ENCODE measurements at places on chromosomes 3 and 15.

DNA sequence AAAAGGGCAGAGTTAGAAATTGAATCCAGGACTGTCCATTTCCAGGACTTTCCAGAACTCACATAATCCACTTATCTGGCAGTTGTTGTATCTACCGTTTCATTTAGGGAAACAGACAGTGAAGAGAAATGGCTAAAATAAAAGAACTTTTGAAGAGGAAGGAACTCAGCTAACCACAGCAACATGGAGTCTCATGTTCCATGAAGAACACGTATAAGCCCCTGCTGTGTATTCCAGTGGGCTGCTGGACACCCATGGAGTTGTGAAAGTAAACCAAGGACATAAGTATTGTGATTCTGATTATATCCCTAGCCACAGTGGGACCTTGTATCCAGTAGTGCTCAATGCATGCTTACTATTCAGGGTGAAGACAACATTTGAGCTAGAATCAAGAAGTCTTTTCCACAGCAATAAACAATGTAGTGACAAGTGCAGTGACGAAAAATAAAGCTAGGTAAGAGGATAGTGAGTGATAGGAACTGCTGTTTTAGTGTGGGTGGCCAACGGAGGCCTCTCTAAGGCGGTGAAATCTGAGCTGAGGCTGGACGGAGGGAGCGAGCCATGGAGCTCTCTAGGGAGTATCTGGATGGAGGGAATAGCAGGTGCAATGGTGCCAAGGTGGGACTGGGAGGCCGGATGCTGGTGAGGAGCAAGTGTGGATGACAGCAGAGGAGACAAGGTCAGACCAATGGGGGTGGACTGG, 26.8 kb upstream of the TRH start:
- DNase-seq = no peak

DNA sequence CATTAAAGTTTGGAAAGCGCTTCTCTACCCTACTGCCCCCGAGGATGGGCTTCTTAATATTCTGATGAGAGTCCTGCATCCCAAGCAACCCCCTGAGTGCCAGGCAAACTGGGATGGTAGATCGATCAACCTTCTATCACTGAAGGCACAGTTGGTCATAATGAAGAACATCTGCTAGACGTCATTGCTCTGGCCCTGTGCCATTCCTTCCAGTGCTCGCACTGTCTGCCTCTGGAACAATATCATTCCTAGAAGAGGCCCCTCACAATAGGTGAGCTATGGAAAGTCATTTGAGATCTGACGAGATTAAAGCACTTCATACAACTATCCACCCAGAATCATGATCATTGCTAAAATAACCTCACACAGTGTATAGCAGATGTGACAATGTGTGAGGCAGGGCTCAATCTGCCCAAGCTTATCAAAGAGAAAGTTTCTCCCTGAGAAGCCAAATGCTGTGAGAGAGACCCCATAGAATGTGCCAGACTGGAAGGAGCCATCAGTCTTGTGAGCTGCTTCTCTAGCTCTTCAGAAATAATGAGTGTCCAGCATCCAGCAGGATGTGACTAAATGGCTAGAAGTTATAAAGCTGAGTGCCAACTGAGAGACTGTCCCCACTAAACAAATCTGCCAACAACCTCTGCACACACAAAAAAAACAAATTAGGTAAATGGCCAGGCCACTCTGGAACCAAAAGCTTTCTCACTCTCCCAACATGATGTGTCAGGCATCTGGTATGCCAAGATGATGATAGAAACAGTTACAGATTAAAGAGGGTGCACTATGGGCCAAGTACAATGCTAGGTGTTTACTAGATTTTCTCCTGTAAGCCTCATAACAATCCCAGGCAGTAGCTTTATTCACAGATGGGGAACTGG, 165.5 kb downstream of the NECTIN3 start:
- DNase-seq = no peak

GRCh38 chr3:52609316-52609815, 73.0 kb downstream of the UQCC5 start:
- DNase-seq = no peak

DNA sequence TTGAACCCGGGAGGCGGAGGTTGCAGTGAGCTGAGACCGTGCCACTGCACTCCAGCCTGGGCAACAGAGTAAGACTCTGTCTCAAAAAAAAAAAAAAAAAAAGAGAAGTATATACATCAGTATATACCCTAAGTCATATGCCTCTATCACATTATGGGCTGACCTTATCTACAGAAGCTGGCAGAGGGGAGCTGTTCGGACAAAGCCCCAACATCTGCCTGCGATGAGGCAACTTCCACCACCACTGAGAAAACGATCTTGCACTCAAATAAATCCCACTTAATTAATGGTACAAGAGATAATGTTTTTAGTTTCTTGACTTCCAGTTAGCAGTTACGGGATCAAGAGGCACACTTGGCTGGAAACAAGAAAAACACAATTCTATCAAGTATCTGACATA, 2.2 kb downstream of the GLT8D1 start:
- DNase-seq = no peak

GRCh38 chr3:14156843-14157561, 21.4 kb downstream of the XPC start:
- DNase-seq = no peak

DNA sequence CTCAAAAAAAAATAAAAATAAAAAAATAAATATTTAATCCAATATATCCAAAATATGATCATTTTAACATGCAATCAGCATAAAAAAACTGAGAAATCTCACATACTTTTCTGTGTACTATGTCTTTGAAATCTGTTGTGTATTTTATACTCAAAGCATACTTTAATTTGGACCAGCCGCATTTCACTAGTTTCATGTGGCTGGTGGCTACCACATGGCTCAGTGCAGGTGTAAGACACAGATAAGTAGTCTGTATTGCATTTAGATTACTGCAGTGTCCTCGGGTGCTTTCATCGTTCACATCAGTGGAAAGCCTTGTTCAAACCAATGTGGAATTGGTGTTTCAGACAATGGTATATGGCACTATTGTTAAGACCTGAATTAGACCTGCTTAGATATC, 11.0 kb downstream of the CRTC3 start:
- no peak for DNase-seq

DNA sequence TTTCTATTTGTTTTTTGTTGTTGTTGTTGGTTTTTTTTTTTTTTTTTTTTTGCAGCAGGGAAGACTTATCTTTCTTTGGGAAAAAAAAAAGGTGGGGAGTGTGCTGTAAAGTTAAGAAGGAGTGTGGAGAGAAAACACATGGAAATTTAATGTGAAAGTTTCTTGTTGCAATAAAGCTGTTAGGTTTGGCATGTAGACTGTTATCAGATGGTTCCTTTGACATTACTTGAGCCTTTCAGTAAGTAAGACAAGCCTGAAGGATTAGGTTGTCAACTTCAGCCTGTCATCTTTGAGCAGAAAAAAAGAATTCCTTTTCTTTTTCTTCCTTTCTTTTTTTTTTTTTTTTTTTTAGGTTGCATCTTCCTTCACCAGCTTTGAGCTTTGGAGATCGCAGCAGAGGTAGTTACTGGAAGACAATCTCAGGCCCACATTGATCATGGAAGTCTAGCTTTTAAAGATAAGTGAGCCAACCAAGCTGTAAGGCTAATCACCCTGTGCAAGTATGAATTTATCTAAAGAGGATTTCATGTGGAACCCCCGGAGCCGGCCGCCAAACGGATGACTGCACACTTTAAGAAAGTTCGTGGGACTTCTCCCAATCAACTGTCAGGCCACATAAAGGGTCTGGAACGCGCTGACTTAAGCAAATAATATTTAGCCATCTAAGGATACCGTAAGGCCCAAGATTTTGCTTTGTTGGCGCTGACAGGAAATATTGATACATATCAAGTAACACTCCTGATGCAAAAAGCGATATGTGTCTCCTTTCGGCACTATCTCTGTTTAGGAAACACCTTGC, 1040.1 kb upstream of the NR2F2 start:
- no peak for DNase-seq

- DNase-seq = no peak
These were observed 240.0 kb downstream of the MBNL1 start for GRCh38 chr3:152508705-152509104.

DNA sequence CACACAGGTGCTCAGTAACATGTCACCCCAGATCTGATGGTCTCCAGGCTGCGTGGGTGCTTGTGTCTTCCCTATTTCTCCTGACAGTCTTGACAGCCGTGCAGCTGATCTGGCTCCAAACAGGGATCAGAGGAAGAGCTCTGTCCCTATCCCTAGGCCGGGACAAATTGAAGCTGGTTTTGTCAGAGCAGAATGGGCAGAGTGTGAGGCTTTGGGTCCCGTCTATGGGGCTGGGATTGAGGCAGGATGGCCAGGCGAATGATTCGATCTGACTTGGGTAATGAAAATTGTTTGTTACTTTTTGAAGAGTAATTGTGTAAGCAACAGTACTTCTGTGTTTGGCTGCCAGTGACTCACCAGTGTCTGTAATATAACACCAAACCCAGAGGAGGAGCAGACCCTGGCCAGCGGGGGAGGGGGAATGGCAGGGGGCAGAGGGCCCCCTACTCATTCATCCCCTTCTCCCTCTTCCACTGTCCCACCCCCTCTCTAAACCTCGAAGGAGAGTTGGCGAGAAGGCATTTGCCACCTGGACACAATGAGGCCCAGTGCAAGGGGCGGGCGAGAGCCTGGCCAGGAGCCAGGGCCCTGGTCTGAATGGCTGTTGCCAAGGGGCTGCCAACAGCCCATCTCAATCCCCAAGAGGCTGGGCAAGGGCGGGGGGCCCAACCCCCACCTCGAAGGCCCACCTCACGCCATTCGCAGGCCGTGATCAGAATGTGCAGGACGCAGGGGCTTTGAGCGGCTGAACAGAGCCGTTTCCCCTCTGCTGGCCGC, 4.9 kb upstream of the MAGEF1 start:
- no peak for DNase-seq

DNA sequence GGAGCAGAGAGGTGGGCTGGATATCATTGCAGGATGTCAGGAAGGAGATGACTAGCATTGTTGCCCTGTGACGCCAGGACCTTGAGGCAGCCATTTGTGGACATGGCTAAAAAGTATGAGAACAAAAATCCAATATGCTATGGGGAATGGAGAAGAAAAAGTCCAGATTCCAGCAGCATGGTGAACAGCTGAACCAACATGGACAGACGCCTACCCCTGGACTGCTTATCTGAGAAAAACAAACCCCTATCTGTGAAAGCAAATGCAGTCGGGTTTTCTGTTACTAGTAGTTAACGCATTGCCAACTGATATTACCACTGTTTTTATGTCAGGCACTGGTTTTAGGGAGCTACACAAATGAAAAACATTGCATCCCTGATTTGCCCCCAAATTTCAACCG, 251.2 kb upstream of the RORA start:
- no peak for DNase-seq

DNA sequence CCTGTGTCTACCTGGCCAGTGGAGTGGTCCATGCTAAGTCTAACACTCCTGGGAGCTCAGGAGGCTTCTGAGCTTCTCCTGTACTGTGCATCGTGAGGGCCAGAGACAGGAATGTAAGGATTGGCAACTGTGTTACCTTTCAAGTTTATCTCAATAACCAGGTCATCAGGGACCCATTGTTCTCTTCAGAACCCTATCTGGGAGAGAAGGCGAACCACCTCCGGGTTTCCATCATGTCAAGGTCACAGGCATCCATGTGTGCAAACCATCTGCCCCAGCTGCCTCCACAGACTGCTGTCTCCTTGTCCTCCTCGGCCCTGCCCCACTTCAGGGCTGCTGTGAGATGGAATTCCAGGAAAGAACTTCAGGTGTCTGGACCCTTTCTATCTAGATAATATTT, 5.9 kb downstream of the ANKRD63 start:
- no peak for DNase-seq
